ENCODE measurements at places on chromosomes 5 and 9.

GRCh38 chr9:110897943-110898342, 140.3 kb downstream of the LPAR1 start:
- DNase-seq, result peak; percentile 86

GRCh38 chr5:135823881-135824280, 10.6 kb upstream of the SLC25A48 start:
- DNase-seq, result no peak

- no peak for DNase-seq
These were observed 50.1 kb downstream of the JAKMIP2 start for GRCh38 chr5:147732291-147732883.

DNA sequence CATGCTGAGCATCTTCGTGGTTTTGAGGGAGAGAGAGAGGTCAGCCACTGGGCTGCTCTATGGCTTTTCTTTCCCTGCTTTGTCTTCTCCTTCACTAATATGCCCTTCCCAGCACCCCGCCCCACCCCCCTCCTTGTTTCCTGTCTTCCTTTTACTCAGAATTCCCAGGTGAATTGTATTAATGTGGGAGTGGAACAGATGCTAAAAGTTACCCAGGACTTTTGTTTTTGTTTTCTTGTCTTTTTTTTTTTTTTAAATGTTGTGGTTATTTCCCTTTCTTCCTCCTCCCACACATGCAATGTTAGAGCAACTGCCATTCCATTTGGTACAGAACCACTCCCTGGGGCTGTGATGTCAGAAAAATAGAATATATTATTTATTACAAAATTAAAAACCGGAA, 442.7 kb upstream of the CD180 start:
- no peak for DNase-seq

- DNase-seq, result no peak
These were observed 7.9 kb downstream of the PDCL start for GRCh38 chr9:122820490-122820845.

DNA sequence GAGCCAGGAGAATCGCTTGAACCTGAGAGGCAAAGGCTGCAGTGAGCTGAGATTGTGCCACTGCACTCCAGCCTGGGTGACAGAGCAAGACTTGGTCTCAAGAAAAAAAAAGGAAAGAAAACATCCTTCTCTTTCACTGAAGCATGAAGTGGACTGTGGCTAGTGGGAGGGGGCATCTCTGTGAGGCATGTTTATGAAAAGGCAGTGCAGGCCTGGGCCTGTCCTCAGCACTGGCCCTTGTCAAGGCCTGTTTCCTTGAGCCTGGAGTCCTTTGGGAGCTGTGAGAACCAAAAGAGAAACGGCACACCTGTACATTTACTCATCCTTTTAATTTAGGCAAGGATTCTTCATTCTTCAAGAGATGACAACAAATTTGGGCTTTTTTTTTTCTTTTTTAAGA, 18.3 kb upstream of the FUBP3 start:
- no peak for DNase-seq

GRCh38 chr9:129933185-129934040, 98.2 kb downstream of the USP20 start:
- peak; percentile 77 for DNase-seq

DNA sequence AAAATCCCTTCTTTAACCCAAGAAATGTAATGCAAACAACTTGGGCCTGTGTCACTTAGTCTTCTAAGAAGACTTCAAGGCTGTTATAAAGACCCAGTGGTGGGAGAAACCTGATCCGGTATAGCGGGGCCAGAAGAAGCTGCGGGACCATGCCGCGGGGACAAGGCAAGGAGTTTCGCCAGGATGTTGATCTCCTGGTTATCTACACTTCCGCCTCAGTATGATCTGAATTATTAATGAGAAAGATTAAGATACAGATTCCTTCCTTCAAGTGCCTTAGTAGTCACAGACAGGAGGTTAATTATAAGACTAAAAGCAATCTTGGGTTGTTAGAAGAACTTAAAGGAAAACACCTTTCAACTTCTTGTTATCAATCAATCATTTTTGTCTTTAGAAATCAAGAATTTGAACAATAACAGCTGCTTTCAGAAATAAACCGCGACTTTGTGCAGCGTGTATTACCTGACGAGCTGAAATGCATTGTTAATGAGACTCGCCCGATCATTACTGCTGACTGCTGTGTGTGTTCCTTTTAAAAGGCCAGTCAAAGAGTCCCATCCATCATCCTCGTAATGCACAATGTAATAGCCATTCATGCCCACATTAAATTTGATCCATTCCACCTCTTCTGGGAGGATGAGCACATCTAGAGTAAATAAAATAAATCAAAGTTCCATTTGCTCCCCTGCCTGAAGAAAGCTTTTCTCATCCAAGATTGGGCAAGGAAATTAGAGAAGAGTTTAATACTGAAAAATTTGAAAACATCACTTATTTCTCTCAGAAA, 22.2 kb downstream of the ERAP1 start:
- no peak for DNase-seq

Data from EH (cell line).